ENCODE measurements at places on chromosomes 3 and 15.
A peak's percentile ranks its signal among the peaks of the same experiment; 100 is the strongest.

DNA sequence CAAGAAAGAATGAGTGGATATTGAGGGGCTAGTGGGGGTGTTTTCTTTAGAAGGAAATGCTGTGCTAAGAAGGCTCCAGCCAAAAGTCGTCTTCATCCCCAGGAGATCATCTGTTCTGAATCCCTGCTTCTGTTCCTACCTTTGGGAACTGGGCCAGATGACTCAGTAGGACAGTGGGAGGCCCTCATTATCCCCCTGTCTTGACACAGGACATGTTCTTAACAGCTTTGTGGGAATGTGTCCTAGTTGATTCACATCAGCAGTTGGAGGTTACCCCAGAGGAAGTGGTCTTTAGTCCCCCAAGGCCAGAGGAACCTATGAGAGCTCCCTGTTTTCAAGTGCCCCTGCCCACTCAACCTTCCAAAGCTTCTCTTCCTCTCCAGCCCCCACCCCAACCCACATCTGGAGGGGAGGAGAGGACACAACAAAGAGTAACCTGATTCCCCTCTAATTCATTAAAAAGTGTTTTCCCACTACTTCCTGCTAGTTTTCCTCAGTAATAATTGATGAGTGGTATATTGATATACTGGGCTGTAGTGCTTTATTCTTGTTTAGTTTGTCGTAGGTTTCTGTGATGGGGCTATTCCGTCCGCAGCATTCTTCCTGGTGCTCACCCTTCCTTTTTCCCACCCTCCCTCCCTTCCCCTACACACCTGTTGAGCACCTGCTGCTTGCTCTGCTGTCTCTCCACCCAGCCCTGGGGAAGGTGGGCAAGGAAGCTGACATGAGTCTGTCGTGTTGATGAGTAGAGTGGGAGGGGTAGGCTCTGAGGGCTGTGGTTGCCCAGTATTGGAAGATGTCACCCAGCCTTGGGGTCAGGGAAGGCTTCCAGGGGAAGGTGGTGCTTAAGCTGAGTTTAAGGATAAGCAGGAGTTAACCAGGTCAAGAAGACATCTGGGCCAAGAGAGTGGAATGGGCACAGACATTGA is 9.3 kb downstream of the PXYLP1 start:
- peak; percentile 37 for DNase-seq

DNA sequence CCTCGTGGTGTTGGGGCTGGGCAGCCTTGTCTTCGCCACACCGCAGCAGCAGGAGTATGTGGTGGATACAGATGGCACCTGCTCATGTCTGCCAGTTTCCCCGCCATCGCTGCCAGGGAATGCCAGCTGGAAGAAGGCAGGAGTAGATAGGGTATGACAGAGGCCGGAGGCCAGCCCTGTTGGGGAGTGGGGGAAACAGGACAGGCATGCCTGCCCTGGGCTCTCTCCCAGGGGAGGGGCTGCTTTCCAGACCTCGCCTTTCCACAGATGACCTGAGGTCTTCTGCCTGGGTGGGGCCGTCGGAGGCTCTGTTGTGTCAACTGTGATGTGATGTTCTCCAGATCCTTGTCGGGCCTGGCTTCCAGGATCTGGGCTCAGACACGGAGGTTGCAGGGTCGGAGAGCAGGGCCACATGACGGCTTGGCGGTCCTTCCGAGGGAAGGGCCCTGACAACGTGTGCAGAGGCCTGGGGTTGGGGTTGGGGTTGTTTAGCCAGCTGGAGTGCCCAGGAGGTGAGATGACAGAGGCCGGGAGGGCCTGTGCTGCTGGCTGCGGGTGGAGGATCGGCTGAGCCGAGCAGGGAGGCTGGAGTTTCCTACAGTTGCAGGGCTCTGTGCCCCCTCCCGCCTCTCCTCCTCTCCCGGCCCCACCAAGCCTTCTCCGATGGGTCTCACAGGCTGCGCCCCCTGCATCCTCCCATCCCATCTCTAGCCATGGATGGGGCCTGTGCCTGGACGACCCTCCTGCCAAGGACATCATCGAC is 102.0 kb downstream of the TBC1D2B start:
- DNase-seq = no peak

- no peak for DNase-seq
These were observed 246.2 kb downstream of the FAM43A start for GRCh38 chr3:194931865-194932264.

GRCh38 chr3:23175341-23176083 is 27.6 kb upstream of the UBE2E2 start:
- DNase-seq = no peak

- DNase-seq = no peak
These were observed 19.4 kb upstream of the LMCD1 start for GRCh38 chr3:8482263-8482662.

Data from NB4 (cell line).